ENCODE measurements at places on chromosomes 5 and 9.

- DNase-seq: no peak
Measured at GRCh38 chr5:60178101-60178500, 284.6 kb upstream of the PDE4D start.

- DNase-seq: peak; percentile 3
Measured at GRCh38 chr9:89923961-89924504, 319.2 kb downstream of the GADD45G start.

DNA sequence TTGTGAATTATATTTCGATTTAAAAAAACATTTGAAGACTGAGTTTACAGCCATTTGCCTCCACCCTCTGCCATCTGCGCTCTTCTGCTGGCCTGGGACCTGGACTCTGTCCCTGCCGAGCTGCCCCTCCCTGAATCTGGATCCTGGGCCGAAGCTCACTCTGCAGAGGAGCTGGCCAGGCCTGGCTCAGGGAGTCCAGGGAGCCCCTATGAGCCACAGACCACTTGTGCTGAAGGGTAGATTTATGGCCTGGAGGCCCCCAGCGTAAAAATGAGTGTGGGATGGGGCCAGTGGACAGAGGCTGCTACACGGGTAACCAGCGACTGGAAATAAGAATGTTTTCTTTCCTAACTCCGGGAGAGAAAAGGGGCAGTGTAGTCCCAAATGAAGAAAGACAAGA, 129.8 kb downstream of the FGF18 start:
- DNase-seq: no peak

DNA sequence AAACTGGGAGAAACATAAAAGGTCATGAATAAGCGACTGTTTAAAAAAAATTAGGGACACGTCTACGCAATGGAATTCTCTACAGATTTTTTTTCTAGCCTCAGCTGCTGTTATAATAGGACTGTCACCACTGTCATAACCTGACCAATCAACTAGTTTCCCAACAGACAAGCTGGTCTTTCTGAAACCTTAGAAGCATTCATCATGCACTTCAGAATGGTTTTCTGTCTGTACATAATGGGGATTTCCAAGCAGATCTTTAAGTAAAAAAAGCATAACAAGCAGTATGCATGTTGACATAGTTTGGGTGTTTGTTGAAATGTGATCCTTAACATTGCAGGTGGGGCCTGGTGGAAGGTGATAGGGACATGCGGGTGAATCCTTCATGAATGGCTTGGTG, 58.3 kb upstream of the SEMA6A start:
- peak; percentile 3 for DNase-seq

DNA sequence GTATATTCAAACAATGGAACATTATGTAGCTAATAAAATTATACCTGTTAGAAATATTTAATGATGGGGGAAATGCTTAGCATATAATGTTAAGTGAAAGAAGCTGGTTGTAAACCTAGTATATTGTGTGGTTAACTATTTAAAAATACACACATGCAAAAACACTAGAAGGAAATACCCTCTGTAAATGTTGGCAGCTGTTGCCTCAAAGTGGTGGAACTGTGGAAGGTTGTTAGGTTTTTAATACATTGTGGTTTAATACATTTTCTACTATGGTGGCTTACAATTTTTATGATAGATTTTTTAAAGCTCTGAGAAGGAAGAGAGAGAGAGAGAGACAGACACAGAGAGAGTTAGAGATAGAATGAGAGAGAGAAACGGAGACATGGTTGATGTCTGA, 74.9 kb downstream of the COL15A1 start:
- DNase-seq: no peak

GRCh38 chr5:139185589-139185988, 12.6 kb downstream of the SIL1 start:
- DNase-seq: no peak
